Stimulated activated CD8-positive, alpha-beta memory T cell treated with anti-CD3 and anti-CD28 coated beads, Interleukin-4, amount 100 ng/mL, for 4 hours (primary cell): ENCODE measurements at places on chromosomes 3 and 15.

- DNase-seq, result no peak
These were observed 32.4 kb downstream of the CDAN1 start for GRCh38 chr15:42704492-42704926.

GRCh38 chr15:76514282-76514681, 177.7 kb downstream of the ISL2 start:
- no peak for DNase-seq

DNA sequence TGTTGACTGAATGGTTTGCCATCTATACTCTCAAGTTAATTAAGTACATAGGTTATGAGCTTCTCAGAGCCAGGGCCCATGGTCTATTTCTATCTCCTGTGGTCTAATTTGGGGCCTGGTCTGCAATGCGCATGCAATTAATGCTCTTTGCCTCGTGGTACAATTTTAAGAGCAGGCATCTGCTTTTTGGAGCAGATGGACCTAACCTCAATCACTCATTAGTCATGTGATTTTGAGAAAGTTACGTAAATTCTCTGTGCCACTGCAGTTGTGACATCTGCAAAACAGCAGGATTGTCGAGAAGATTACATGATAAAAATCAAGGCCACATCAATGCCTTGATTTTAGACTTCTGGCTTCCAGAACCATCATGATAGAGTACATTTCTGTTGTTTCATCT, 543.7 kb upstream of the ADAMTS9 start:
- DNase-seq, result no peak

DNA sequence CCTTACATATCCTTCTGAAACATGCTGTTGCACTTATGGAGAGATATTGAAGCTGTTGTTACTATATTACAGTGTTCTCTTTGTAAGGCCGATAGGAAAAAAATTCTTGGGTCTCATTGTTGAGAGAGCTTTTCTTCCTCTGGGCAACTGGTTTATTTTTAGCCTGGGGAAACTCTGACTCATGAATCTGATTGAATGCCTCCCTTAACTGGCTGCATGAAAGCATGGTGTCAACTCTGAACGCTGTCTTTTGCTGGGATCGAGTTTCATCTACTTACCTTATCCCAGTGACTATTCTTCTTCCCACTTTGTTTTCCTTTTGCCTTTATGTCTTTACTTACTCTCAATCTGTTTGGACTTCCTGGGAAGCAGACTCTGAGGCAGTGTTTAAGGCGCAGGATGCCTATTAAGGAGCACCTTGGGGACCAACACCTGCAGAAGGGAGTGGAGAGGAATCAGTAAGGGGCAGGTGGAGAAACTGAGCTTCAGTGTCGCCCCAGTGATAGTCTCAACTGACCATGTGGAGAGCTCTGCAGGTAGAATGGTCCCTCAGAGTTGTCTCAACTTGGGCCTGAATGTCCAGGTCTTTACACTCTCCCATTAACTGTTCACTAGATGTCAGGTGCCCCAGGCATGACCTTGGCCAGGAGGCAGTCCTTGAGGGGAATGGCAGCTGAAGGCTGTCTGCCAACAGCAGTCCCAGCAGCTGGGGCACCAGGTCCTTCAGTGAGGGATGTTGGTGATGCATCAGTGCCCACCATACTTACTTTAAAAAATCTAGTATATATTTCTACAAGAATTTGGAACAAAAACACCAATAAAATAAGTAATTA, 88.9 kb upstream of the CCNL1 start:
- no peak for DNase-seq

DNA sequence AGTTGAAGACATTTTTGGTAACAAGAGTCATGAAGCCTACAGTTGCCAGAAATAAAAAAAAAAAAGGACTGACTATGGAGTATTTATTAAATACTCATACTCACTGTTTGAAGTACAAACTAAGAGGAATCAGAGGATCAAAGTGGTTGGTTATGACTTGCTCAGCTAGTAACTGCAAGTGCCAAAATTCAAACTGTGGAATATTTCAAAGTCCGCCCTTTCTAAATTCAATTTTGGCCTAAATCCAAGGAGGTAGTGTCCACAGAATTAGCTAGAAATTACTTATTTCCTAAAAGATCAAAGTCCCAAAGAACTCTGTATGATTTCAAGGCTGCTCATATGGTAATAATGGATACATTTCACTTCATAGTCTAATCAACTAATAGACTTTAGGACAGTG, 274.5 kb downstream of the ZBTB20 start:
- no peak for DNase-seq

DNA sequence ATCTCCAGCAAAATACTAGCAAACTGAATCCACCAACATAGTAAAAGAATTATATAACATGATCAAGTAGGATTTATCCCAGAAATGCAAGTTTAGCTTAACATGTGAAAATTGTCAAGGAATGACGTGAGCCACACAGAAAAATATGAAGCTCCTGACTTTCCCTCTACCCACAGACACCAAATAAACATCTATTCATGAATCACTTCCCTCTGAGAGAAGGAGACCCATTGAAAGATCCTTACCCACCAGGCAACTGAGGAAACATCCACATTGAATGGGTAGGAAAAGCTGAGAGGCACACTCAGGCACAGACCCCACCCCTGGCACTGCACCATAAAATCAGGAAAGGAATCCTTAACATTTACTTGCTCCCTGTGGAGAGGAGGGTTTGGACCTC, 102.2 kb upstream of the MANF start:
- DNase-seq, result no peak

DNA sequence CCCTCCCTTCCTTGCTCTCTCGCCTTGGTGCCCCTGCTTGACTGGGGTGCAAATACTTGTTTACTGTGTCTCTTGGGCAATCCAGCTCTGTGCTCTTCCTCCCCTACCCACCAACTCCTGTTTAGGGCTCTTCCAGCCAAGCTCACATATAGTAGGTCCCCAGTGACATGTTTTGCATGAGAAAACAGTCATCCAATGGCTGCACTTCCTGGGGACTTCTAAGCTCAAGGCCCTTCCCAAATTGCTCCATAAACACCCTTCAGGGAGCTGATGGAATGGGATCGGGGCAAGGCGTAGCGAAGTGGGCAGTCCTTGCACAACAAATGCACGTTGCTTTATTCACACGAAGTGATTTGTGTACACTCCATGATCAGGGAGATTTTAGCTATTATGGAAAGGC, 9.4 kb upstream of the COPG1 start:
- DNase-seq, result no peak

GRCh38 chr3:14440531-14441239, 38.3 kb downstream of the SLC6A6 start:
- DNase-seq, result no peak

DNA sequence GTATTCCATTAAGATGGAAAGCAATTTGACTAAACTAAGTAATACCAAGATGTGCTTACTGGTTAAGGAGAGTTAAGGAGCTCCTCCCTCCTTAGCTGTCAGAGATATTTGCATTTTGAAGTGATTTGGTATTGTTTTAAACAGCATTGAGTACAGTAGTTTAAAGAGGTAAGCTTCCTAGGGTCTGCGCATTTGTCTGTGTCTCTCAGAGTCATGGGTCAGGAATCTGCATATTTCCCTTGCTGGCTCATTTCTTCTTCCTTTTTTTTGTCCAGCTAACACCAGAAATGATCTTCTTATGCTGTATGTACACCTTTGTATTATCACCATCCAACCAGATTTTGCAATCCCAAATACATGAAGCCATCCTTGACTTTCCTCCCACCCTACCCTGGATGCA, 163.0 kb upstream of the BFSP2 start:
- DNase-seq, result no peak

DNA sequence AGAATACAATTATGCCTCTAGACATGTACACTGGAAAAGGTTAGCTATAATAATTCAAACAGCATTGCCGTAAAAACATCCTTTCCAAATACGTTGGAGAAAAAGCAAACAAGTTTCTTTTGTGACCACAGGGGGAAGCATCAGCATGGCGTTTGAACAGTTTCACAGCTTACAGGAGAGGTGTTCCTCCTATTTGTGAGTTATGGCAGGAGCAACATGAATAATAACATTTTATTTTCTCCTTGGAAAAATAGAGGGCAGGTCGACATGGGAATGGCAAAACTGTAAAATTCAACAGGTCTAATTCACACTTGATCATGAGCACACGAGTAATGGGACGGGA, 39.7 kb upstream of the GADL1 start:
- no peak for DNase-seq

GRCh38 chr3:168709073-168709472, 613.3 kb upstream of the GOLIM4 start:
- no peak for DNase-seq

GRCh38 chr3:31705736-31706135, 173.0 kb downstream of the STT3B start:
- no peak for DNase-seq

DNA sequence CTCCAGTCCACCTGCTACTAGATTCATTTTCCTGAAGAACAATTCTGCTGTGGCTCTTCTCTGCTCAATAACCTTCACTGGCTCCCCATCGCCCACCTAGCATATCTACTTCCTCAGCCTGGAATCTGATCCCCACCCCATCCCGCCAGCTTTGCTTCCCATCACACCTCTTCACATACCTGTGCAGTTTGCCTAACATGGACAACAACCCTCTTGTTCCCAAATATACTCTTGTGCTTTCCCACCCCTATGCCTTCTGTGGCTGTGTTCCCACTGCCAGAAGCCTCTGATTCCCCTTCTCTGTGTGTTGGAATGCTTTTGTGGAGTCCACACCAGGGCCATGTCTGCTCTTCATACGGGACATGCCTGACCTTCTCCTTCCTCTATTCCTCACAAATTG, 29.5 kb downstream of the CMTM7 start:
- DNase-seq, result no peak

DNA sequence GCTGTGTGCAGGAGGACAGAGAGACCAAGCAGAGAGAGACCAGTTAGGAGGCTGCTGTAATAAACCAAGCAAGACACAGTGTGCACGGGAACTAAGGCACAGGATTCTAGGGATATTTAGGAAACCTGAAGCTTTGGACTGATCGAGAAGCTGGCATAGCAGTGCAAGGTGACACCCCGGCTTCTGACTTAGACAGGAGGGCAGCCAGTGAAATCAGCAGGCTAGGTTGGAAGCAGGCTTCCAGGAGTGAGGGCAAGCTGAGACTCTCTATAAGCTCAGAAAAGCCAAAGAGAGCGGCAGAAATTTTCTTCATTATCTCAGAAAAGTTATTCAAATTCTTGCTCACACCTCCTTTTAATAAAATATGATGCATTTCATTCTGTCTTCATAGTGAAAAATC, 104.6 kb downstream of the LIPC start:
- no peak for DNase-seq

DNA sequence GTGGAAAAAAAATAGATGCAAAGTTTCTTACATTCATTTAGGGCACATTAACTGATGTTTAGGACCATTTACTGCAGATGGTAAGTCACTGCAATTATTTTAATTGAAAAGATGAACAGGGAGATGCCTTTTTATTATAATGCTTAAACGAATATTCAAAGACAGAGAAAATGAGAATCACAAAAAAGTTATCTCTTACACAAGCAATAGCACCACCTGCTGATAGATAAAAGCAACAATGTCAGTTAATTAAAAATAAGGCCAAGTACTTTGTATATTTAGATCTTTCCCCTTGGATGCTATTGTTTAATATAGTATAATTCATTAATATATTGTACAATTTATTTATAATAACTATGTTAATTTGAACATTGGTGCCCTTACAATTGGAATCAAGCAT, 55.9 kb downstream of the IFT80 start:
- DNase-seq, result no peak

DNA sequence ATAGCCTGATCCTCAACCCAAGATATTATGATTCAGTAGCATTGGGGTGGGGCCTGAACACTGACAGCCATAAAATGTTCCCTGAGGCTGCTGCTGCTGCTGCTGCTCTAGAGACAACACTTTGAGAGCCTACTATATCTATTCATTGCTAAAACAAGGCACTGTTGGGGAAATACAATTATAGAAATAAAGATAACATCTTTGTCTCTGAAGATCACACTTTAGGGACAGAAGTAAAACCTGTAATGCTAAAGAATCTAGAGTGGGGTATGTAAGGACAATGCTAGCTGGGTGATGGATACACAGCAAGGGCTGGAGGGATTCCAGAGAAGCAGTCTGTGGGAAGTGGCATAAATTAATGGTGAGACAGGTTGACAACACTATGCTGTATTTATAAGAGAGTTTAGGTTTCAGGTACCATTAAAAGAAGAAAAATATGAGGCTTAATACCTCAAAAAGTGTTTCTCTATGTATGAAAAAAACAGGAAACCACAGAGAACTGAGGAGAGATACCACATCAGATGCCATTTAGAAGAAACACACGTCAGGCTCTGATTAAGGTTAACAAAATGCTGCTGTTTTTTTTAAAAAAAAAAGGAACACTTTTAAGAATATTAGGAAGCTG, 115.9 kb downstream of the CBLB start:
- DNase-seq, result no peak

DNA sequence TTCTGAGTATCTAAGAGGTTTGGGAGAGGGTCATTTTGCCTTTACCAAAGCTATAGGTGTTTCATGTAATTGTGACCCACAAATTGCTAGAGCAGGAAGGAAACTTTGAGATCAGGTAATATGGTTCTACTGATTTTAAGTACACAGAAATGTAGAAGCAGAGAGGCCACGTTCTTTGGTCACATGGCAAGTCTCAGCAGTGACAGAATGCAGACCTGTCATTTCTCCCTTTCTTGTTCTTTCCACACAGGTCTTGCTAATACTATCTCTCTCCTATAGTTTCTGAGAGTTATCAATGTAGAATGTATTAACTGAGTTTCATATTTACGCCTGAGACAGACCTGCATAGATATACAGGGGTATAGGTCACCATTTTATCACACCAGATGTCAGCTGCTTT, 10.9 kb upstream of the RTP1 start:
- no peak for DNase-seq

DNA sequence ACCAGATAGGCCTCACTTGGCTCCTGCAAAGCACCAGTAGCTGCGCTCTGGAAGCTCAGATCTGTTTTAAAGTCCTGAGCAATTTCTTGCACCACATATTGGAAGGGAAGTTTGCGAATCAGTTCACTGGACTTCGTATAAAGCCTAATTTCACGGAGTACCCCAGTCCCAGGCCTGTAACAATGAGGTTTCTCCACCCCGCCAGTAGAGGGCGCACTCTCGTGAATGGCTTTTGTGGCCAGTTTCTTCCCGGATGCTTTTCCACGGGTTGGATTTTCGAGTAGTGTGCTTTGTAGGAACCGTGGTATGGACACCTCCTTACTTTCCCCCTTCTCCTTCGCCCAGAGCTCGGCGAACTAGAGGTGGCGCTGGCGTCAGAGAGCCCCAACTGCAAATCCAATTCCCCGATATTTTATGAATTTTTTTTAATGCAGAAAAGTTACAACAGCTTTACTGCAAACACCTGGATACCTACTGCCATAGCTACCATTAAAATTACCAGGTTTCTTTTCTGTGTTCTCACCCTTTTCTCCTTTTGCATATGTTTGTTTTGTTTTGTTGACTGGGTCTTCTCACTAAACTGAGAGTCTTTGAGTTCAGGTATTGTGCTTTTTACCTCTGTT, 13.3 kb downstream of the RARB start:
- no peak for DNase-seq

- no peak for DNase-seq
These were observed 79.1 kb upstream of the CGNL1 start for GRCh38 chr15:57297163-57297593.
